ENCODE measurements at places on chromosomes 3 and 15.
A peak's percentile ranks its signal among the peaks of the same experiment; 100 is the strongest.

DNA sequence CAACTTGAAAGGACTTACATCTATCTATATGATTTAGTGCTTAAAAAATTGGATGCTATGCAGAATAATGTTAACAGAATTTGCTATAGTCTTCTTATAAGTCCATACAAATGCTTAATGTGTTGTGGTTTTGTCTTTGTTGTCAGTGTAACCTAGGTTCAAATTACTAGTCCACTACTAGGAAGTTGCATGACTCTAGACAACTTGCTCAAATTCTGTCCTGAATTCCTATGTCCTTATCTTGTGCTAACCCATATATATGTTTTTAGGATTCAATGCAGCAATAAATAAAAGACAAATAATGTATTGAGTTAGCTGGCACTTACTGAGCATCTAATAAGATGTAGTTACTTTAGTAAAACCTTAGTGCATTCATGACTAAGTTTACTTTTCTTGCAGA, 276.5 kb upstream of the KCNMB2 start:
- H3K27ac ChIP-seq: no peak overlapping the region
- H3K4me1 ChIP-seq: peaks cover 10% of the 10 kb centered on the region
- no peak overlapping the region for H3K4me3 ChIP-seq
- H3K36me3 ChIP-seq: no peaks in the 10 kb centered on the region
- no peak for DNase-seq

GRCh38 chr15:60096157-60096556, 92.0 kb downstream of the FOXB1 start:
- H3K27ac ChIP-seq: no peak overlapping the region
- H3K27me3 ChIP-seq: no peaks in the 10 kb centered on the region
- no peak for DNase-seq
- H3K4me3 ChIP-seq: no peak overlapping the region
- peaks cover 22% of the 10 kb centered on the region for H3K4me1 ChIP-seq
- H3K36me3 ChIP-seq: no peaks in the 10 kb centered on the region

GRCh38 chr3:51896607-51897305, 6.4 kb downstream of the IQCF1 start:
- DNase-seq: peak; percentile 6
- no peak overlapping the region for H3K4me3 ChIP-seq
- no peak overlapping the region for H3K27ac ChIP-seq
- H3K27me3 ChIP-seq: peaks cover 3% of the 10 kb centered on the region

- H3K36me3 ChIP-seq: peaks cover 50% of the 10 kb centered on the region
- no peak overlapping the region for H3K27ac ChIP-seq
- no peaks in the 10 kb centered on the region for H3K4me1 ChIP-seq
These were observed 37.9 kb downstream of the UBR1 start for GRCh38 chr15:43067717-43068461.

GRCh38 chr3:16260046-16260445, 4.7 kb downstream of the DPH3 start:
- H3K27me3 ChIP-seq: no peaks in the 10 kb centered on the region
- H3K4me1 ChIP-seq: peaks cover 7% of the 10 kb centered on the region
- peaks cover 27% of the 10 kb centered on the region for H3K36me3 ChIP-seq

GRCh38 chr3:4322635-4323034, 19.5 kb downstream of the SETMAR start:
- no peaks in the 10 kb centered on the region for H3K27me3 ChIP-seq
- H3K27ac ChIP-seq: peak overlapping the region; percentile 71
- DNase-seq: peak; percentile 95
- peaks cover 8% of the 10 kb centered on the region for H3K4me1 ChIP-seq
- H3K4me3 ChIP-seq: no peak overlapping the region
- H3K36me3 ChIP-seq: no peaks in the 10 kb centered on the region

DNA sequence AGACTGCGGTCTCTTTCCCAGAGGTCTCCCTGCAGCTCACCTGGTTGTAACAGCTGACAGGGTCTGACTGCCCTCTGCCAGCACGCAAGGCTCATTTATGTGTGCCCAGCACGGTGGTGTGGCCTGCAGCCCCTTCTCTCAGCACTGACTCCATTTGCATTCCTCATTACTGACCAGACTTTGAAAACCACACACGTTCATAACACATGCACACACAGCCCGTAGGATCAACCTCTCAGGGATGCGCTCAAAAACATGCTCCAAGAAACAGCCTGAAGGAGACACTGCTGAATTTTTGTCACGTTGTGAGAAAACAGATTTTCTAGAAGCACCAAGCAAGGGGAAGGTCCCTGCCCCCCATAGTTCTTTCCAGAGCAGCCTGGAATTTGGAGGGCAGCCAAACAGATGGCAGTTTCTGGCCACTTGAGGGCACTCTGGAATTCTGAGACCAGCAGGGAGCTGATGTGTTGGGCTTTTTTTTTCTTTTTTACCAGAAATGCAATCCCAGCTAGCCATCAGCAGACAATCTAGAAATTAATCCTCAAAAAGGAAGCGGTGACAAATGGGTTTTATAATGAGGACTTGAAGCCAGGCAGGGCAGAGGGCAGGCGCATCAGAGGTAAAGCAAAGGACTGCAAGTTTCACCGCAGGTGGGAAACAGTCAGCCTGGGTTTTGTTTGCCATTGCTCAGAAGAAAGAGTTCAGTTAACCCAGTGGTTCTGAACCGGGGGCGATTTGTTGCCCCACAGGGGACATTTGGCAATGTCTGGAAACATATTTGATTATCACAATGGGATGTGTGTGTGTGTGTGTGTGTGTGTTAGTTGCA, 170.5 kb upstream of the PROK2 start:
- H3K27me3 ChIP-seq: peaks cover 22% of the 10 kb centered on the region
- no peak overlapping the region for H3K4me3 ChIP-seq
- H3K27ac ChIP-seq: no peak overlapping the region
- no peaks in the 10 kb centered on the region for H3K36me3 ChIP-seq
- no peaks in the 10 kb centered on the region for H3K4me1 ChIP-seq
